HT1080 (cell line): ENCODE measurements at places on chromosomes 6 and 20. TPM values are rescaled to one million over a fixed set of nuclear protein-coding genes. Genes with fewer than 3 reads are reported as not detected.

Gene LAMA2
- total RNA-seq, result 0.18 and 0.20 TPM in 2 replicates

Gene BPIFA1
- not detected in 2 replicates for total RNA-seq

Gene NT5DC1
- total RNA-seq, result 10.0 and 19.9 TPM in 2 replicates

Gene TMEM217
- 0.37 and 3.4 TPM in 2 replicates for total RNA-seq

Gene STK4
- 20.2 and 25.8 TPM in 2 replicates for total RNA-seq

DNA sequence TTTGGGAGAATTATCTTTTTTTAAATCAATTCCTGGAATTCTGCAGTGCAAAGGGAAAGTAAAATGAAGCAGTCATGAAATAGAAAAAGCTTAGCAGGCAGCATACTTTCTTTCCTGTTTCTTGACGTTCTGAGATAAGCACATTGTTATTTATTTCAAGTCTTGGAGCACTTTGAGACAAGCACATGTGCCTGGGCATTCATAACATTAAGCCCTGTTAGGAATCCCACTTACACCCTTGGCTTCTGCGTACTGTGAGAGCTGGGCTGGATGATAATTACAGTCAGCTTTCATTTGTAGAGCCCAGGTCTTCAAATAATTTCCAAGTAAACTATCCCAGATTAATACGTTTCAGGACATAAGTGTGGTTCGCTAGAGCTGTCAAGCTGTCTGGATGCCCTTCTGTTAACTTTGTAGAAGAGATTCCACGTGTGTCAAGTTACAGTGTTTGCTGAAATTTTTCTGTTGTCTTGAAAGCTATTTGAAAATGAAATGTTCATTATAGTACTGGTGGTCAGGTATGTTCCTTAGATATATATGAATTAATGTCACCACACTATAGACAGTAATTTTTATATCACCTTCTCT is 8.9 kb downstream of the FARS2 start:
- DNase-seq, result no peak

DNA sequence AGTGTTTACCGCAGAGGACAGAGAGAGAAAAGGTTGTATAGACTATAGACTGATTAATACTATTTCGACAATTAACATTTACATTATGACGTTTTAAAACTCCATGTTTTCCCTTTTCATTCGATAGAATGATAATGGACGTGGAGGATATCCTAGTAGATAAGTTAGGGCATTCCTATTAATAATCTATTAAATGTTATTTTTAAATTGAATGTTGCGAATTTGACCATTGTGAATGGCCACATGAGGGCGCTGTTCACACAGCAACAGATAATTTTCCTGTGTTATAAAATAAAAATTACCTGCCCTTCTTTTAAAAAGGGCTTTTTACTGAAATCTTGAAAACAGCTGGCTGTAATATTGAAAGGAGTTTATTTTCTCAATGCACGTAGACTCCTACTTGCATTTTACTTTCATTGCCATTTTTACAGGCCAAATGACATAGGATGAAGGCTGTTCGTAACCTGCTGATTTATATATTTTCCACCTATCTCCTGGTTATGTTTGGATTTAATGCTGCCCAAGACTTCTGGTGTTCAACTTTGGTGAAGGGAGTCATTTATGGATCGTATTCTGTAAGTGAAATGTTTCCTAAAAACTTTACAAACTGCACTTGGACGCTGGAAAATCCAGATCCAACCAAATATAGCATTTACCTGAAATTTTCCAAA is 3.3 kb downstream of the ADGRB3 start:
- no peak for DNase-seq

DNA sequence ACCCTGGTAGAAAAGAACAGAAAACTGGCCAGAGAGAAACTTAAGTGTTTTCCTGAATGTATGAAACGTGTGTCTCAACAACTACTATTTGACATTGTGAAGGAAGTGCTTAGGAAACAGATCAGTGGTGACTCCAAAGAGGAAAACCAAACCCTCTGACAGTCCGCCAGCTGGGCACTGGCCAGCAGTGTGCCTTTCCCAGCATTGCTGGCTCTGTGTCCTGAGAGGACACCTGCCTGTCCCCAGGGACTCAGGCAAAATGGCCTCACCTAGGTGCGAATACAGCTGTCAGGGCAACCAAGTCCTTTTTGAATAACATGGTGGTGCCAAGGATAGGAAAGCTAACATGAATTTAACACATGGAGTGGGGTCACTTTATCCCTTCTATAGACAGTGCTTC is 72.5 kb downstream of the NDUFAF5 start:
- DNase-seq, result peak; percentile 7

- DNase-seq, result peak; percentile 94
Measured at GRCh38 chr6:73774311-73774774, 78.3 kb downstream of the CD109 start.

- no peak for DNase-seq
Measured at GRCh38 chr6:42933205-42933604, 3.9 kb downstream of the CNPY3 start.

- no peak for DNase-seq
Measured at GRCh38 chr6:30060606-30061091, 416 bp upstream of the POLR1H start.

DNA sequence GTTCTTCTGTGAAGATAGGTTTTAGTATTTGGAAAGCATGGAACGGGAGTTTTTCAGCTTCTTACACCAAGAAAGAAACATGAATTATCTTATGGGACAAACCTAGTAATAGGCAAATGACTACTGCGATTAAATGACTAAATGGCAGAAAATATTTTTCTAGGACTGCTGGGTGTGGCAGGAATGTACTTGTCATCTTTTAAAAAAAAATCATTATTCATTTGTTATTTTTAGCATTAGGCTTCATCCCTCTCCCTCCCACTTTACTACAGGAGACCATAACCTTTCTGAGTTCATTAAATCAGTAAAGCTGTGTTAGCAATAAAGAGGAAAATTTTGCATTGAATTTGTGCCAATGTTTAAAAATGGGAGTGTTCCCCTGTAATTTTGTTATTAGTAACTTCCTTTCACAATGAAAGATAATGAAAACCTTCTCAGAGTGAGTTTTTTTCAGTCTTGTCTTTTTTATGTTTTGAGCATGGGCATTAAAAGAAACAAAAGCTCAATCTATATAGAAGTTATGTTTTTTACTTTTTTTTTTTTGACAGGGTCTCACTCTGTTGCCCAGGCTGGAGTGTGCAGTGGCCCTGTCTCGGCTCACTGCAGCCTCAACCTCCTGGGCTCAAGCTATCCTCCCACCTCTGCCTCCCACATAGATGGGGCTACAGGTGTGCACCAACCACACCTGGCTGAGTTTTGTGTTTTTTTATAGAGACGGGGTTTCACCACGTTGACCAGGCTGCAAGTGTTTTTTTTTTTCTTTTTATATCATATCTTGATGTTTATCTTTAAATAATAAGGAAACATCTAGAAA is 105.6 kb upstream of the CLDN20 start:
- DNase-seq, result peak; percentile 45

DNA sequence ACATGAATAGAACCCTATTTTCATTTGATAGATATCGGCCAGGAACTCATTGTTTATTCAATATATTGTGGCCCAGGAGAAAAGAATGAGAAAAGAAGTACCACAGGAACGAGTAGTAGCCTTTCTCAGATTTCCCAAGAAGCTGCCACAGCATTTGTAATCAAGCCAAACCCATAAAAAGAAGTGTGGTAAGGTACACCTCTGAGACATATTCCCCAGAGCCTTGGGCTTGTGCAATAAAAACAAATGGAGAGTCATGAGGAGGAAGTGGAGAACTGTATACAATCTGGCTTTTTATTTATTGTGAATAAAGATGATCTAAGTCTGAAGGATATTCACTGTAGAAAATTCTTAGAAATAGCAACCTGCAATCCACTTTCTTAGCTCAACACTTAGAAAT is 36.7 kb downstream of the KIF6 start:
- peak; percentile 34 for DNase-seq

DNA sequence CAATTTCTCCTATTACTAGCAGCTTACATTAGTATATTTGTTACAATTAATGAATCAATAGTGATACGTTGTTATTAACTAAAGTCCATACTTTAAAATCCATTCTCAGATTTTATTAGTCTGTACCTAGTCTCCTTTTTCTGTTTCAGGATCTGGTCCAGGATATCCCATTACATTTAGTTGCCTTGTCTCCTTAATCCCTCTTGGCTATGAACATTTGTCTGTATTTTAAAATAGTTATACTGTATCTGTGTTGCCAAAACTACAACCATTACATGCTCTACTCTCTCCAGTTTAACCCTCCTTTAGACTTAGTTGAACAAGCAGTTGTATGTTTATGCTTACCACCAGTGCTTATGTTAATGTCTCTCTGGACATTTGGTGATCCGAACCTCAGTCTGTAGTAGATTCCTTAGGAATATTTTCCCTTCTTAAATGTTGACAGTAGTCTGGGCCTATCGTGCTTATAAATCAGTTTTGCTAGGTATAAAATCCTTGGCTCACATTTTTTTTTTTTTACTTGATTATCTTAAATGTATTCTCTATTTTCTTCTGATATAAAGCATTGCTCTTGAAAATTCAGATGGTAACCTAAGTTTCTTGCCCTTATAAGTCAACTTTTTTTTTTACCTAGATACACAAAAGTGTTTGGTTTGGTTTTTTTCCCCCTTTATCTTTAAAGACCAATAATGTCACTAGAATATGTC is 12.2 kb downstream of the ALDH5A1 start:
- no peak for DNase-seq

DNA sequence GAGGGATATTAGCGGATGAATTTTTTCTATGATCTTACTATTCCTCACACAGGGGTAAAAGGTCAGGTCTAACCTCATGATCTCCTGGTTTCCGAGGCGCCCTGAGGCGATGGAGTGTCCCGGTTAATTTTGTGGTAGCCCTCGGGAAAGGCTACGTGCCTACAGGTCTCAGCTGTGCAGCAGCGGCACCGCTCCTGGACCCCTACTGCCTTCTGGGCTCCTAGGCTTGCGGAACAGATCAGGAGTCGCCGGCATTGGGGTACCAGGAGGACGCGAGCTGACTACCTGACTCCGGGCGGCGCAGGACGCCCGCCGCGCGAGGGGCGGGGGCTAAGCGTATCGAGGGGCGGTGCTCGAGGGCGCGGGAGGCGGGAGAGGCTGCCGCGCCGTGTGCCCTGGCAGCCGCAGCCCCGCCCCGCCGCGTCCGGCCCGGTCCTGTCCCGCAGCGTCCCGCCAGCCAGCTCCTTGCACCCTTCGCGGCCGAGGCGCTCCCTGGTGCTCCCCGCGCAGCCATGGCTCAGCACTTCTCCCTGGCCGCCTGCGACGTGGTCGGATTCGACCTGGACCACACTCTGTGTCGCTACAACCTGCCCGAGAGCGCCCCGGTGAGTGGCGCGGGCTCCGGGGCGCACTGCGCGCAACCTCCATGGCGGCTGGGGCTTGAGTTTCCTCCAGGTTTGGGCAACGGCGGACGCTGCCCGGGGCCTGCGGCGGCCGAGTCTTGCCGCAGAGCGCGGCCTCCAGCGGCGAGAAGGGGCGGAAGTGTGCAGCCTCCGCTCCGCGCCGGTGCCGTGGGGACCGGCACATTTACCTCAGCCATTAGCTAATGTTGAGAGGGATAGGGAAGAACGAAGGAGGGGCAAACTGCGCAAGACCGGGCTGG is at the start of gene NT5DC1:
TSS of gene NT5DC1 (plus strand) at position 435 of the 883 bp plus-strand sequence. CDS start at position 513, 78 bp downstream.
- peak; percentile 80 for DNase-seq

GRCh38 chr6:15430931-15431405 is 185.1 kb downstream of the JARID2 start:
- no peak for DNase-seq

GRCh38 chr6:132937466-132937906 is 123.1 kb downstream of the RPS12 start:
- DNase-seq, result peak; percentile 44

DNA sequence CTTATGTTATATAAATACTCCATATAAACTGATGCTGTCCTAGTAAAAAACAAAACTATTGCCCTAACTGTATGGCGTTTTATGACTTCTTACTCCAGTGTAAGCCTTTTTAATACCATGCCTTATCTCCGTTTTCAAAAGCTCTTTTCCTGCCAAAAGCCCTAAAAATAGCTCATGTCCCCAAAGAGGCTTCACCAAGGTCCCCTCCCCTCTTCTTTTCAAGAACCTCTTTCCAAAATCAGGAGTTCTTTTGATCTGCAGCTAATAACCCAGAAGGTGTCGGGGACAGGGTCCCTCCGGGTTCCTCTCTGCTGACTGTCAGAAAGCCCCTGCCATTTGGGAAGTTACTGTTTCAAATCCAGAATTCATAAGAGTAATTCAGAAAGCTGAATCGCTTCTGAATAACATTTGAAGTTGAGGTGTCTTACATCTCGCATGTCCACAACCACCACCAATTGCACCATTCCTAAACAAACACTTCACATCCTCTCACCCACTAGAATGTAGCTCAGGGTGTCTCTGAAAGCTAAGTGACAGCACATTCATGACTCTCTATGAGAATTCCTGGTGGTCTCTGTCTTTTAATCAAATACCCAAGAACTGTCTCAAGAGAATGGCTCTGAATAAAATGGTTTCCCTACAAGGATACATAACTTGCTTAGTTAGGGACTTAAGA is 13.3 kb downstream of the TASP1 start:
- DNase-seq, result no peak

- no peak for DNase-seq
Measured at GRCh38 chr6:168179133-168179532, 100.1 kb upstream of the FRMD1 start.

DNA sequence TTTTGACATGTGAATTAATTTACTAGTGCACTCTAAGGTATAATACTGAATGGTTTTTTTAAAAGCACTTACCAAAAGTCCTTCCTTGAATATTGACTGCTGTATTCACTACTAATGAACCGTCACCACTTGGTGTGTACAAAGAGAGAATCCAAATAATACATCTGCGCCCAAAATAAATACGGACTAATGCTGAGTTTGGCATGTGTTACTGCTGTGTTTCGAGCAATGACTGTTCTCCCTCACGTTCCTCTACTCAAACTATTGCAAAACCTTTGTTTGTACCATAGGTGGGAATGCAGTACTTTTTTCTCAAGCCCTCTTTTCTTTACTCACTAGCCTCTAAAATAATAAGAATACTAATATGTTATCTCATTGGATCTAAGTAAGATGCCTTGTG is 305.5 kb downstream of the QKI start:
- DNase-seq, result no peak

GRCh38 chr6:37477191-37477590 is 22.5 kb downstream of the CCDC167 start:
- no peak for DNase-seq

DNA sequence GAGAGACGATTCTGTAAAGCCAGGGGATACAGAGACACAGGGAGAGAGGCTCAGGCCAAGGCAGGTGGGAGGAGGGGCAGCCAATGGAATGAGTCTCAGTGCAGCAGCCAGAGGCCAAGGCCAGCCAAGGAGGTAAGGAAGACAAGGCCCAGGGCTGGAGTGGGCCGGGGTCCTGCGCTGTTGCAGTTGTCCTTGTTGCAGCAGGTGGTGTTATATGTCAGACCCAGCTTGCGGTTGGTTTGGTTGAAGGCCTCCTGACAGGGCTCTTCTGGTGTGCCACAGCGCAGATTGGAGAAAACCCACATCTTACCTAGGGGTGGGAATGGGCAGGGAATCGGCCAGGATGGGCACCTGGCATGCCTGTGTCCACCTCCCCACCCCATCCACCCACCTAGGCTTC is 2.5 kb downstream of the LY6G6C start:
- DNase-seq, result no peak
